ENCODE measurements at places on chromosomes 4 and X.

- no peak for DNase-seq
These were observed 76.1 kb downstream of the KLHL8 start for GRCh38 chr4:87144356-87144755.

DNA sequence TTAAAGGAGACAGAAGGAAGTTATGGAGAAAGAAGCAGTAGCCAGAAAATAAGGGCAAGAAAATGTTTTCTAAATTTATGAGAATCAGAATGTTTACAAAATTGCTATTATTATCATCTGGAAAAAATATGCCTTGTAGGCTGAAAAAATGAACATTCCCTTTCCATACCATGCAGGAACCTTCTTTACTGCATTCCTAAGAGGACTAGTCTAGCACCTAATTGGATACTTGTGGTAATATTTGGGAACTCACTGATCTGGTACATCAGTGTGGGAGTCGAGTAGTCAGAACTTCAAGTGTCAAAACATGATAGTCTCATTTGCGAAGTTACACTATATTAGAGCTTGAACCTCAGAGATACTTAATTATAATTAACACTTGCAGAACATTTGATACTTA lies 51.9 kb downstream of the TET2 start:
- DNase-seq: no peak

- no peak for DNase-seq
These were observed 53.9 kb downstream of the BCOR start for GRCh38 chrX:40043895-40044294.

- DNase-seq: no peak
These were observed 106.4 kb downstream of the SLIT2 start for GRCh38 chr4:20358110-20358509.

- no peak for DNase-seq
These were observed 8.8 kb downstream of the FNIP2 start for GRCh38 chr4:158777423-158778155.

GRCh38 chr4:98691588-98691987 lies 33.2 kb upstream of the TSPAN5 start:
- DNase-seq: no peak

DNA sequence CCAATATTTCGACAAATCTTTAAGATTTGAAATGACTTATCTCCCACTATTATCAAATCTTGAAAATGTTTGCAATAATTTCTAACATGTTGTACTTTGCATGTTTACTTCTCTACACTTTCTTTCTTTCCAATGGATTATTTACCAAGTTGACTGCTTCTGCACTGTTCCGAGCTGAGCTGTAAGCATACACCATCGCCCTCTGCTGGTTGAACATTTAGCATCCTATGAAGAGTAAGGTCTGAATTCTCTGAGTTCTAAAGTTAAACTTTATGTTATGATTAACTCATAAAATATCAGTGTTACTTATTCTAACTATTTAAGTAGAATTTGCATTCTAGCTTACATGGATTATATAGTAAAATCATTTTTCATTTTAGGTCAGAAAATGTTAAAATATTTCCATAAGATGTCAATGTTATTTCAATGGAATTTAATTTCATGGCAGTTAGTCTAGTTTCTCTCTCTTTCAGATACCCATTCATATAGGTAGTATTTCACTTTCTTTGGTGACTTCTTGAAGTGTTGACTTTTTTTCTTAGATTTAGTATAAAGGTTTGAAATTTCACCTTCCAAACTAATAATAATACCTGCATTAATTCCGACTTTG lies 137.4 kb downstream of the DKK2 start:
- DNase-seq: peak; percentile 29

DNA sequence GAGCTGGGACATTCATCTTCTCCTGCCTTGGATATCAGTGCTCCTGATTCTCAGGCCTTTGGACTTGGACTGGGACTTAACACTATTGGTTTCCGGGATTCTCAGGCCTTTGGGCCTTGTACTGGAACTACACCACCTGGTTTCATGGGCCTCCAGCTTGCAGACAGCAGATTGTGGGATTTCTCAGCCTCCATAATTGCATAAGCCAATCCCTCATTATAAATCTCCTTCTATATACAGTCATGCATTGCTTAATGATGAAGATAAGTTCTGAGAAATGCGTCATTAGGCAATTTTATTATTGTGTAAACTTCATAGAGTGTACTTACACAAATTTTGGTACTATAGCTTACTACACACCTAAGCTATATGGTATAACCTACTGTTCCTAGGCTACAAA lies 8.9 kb upstream of the CCNG2 start:
- no peak for DNase-seq

DNA sequence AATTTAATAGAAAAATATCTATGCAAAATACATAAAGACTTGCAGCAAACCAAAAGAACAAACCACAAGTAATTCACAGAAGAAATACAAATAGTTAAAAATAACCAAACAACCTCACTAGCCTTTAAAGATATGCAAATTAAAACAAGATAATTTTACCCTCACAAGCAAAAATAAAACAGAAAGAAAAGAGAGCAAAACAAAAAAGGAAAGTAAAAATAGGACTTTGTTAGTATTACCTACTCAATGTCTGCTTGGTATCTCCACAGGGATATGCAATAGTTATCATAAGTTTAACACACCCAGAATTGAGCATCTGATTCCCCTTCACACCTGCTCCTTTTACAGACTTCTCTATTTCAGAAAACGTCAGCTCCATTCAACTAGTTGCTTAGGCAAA lies 737.5 kb upstream of the MAGEB2 start:
- no peak for DNase-seq

DNA sequence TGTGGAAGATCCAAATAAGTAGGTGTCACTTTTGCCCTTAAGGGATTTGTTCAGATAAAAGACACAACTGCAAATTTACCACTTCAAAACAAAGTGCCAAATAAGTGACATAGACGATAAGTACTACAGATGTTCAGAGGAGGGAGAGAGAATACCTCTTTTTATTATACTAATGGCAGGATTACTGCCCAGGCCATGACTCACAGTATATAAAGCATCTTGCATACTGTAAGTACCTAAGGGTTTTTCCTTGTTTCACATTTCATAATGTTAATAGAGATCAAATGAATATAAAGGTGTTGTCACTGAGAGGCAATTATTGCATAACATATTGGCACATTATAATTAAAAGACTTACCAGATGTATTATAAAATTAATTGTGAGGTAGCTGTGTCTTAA lies 46.4 kb downstream of the PTPN13 start:
- DNase-seq: no peak

DNA sequence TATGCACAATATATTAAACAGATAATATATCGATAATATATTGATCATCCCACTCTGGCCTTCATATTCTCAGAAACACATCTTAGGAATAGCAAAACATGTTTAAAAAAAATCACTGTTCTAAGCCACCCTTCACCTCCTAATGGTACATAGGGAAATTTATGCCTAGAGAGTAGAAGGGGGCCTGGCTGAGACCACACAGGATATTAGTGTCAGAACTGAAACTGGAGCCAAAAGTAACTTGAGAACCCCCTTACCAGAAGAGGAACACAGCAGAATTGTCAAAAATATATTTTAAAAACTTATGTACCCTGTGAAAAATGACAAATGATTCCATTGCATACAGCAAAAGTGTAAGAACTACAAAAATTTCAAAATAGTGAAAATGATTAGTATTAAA lies 173.1 kb downstream of the VSIG4 start:
- no peak for DNase-seq

DNA sequence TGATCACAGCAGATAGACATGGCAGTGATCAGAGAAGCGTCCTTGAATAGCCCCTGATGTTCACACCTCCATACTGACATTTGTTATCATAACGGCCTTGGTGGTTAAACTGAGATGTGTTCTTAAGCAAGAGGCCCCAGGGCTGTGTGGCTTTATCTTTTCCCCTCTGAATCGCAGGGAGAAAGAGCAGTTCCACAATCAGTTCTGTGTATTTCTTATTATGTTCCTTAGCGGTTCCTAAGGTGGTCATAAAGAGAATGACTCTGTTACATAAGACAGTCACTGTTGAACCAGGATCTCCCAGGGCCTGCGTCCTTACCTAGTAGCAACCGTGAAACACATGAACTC lies 52.8 kb upstream of the CBR4 start:
- no peak for DNase-seq

GRCh38 chr4:7999695-8000094 lies 60.0 kb upstream of the AFAP1 start:
- DNase-seq: no peak

DNA sequence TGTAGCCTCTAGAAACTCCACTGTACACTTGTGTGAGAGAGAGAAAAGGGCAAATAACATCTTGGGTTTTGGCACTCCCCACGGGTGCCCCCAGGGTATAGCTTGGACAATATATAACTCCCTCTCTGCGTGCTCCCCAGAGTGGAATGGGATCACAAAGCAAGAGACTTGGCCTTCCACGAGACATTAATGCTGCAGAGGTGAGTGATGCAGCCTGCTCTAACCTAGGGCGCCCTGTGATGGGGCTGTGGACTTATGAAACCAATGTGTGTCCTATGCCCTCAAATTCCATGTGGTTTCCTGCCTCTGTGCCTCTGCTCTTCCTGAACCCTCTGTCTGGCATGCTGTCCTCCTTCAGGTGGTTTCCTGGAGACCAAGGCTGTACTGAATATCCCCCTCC lies 22.0 kb upstream of the FAM9C start:
- no peak for DNase-seq

DNA sequence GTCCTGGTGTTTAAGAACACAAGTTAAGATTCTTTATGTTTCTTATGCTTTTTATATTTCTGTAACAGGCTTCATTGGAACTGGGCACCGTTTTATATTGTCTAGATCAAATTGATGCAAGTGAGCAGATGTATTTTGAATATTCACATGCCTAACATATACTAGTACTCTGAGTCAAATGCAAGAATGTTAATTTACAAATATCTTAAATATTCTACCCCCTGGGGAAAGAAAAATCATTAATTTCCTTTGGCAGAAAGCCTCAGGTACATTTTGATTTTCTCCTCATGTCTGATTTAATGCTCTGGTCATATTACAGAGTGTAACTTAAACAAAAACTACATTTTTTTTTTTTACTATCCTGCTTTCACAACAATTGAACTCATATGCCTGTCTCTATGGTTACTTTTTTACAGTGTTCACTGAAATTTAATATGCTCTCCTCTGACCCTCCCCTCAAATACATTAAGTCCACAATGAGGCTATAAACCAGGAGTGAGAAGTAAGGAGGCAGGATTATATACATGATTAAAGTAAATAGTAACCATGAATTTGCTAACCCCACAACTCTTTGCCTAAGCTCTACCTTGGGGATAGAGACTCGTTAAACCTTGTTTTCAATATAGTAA lies 2.4 kb upstream of the NSUN7 start:
- DNase-seq: no peak

DNA sequence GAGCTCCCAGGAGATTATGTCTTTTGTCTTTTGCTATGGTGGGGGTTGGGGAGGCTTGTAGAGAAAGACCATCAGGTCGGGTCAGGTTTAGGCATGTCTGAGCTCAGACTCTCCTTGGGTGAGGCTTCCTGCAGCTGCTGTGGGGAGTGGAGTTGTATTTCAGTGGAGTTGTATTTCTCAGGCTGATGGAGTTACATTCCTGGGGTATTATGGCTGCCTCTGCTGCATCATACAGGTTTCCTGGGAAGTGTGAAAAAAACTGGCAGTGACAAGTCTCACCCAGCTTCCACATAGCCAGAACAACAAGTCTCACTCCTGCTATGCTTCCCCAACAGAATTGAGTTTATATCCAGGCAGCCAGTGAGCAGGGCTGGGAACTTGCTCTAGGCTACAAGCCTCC lies 119.3 kb downstream of the VSIG4 start:
- no peak for DNase-seq

DNA sequence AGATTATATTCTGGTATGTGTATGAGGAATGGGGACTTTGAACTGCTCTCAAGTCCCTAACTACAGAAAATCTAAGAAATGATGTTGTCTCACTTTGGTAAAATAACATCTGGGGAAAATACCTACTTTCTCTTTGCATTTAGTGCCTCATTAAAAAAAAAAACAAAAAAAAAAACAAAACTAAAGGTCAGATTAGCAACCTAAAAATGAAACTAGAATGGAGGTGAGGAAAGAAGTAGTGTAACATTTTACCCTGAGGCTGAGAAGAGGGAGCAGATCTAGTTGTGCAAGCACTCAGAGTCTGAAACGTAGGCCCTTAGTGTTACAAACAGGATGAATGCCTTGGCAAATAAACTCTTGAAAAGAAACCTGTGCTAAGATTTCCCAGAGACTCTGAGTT lies 56.0 kb downstream of the VGLL1 start:
- no peak for DNase-seq

GRCh38 chrX:1518512-1518911 lies 18.5 kb downstream of the P2RY8 start:
- DNase-seq: no peak

DNA sequence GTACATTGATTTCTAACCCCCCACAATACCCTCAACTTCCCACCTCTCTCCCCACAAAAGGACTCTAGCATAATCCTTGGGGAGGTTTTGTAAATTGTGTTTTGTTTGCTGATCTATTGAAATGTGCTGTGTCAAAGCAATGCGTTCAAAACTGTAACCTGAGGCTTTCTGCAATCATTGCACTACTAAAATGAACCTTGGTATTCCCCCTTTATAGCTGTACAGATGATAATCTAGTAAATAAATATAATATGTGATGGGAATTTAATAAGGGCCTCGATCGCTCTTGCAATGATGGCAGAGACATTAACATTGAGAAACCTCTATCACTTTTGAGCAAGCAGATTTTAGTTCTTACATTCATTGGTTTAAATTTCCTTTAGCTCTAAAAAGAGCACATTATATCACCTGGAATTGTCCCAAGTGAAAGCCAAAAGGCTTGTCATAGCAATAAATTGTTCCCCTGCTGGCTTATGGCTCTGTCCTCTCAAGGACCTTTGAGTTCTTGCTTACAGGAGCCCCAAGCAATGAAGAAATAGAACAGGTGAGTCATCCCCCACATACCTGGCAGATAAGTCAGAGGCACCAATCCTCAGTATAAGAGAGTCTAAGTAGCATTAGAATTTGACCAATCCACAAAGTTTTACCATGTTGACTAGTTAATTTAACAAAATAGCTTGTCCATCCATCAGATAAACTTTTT lies 18.4 kb upstream of the ACE2 start:
- DNase-seq: peak; percentile 3

- no peak for DNase-seq
These were observed 75.9 kb downstream of the C4orf51 start for GRCh38 chr4:145755802-145756201.

DNA sequence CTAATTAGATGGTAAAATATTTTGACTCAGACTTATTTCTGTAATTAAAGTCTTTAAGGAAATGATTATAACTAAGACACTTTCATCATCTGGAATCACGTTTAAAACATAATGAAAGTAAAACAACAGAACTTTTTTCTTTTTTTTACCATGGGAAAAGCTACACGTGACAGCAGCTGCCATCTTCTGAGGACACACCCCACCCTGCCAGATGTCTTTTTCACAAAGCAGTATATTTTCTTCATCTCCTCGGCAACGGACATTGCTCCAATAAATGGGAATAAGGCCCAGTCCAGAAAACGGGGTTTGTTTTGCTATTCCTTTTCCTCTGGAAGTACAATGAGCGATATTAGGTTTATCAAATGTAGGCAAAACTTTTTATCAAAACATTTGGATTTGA lies 17.5 kb downstream of the PRSS12 start:
- DNase-seq: no peak

Measured in HS-5 (cell line).